ENCODE measurements at places on chromosomes 2 and 18.

DNA sequence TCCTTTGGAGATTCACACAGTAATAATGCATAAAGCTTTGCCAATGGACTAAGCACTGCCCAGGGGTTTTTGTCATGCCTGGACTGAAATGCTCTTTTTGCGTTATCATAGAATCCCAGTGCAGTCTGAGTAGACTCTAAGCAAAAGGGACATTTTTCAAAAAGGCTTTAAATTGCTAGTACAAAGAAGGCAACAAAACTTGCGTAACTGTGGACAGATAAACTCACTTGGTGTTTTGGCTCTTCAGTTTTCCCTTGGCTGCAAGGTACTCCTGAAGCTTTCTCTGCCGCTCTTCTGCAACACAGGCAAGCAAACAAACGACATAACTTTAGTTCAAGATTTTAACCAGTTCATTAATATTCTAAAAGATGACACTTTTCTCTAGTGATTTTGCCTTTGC is 2.1 kb downstream of the CKAP2L start:
- no peak for DNase-seq

DNA sequence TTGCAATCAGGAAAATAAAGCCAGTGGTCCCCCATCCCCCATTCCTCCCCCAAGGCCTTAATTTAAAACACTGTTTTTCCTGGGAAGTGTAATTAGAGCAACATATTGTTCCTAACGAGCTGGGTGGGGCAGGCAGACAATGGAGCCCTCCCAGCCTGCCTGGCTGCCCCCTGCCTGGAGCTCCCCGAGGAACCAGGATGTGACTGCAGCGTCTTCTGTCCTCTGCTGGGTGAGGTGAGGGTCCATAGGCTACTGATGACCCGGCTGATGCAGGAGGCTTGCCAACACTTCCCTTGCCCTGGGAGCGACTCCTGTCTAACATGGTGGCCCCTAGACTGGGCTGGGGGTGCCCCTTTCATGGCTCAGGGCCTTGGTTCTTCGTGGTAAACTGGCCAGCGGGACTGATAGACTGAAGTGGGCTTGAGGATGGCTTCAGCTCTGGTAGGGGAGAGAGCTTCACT is 152.4 kb downstream of the DYSF start:
- no peak for DNase-seq

DNA sequence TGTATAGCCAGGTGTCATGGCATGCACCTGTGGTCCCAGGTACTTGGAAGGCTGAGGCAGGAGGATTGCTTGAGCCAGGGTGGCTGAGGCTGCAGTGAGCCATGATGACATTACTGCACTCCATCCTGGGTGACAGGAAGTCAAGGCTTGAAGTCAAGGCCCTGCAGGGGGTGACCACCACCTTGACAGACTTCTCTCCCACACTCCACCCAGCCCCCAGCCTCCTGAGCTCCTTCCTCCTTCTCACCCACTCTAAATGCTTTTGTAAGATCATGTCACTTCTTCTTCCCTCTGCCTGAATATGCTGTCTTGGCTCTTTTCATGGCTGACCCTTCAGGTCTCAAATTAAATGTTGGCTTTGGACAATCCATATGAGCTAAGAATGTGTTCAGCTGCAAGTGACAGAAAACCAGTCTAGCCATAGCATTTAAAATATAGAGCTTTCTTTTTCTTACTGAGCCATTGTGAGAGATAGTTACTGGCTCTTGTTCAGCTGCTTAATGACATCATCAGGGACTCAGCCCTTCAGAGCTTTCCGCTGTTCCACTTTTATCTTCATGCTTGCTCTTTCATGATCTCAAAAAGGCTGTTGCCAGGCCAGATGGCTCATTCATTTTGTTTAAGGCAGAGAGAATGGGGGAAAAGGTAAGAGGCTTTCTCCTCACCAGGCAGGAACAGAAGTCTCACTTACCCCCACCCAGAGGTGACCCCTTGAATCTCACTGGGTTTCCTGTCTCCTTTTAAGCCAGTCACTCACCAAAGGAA is 36.7 kb upstream of the TTC39C start:
- DNase-seq = no peak

DNA sequence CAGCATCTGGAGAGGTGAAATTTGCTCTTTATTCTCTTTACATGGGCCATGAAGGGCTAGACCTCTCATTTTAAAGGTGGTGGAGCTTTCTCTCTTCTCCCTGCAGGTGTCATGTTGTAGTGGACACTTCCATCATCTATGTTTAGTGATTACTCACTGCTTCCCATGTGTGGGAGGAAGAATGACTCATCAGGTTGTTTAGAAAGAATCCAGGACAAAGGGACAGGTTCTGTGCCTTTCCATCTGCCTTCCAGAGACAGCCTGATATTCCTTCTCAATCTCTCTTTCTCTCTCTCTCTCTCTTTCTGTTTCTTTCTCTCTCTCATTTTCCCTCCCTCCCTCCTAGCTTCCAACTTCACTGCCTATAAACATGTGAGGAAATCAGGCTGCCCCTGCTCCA is 38.7 kb downstream of the SCG2 start:
- DNase-seq = no peak

DNA sequence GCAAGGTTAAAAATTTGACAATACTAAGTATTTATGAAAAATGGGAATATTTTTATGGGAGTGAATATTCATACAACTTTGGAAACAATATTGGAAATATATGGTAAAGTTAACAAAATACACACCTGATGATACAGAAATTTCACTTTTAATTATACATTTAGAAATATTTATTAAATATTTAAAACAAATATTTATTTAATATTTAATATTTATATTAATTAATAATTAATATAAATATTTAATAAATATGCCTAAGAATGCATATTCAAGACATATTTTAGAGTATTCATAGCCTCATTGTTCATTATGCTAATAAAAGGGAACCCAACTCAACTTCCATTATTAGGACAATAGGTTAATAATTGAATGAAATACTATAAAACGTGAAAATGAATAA is 7.0 kb upstream of the DYNAP start:
- DNase-seq = no peak

DNA sequence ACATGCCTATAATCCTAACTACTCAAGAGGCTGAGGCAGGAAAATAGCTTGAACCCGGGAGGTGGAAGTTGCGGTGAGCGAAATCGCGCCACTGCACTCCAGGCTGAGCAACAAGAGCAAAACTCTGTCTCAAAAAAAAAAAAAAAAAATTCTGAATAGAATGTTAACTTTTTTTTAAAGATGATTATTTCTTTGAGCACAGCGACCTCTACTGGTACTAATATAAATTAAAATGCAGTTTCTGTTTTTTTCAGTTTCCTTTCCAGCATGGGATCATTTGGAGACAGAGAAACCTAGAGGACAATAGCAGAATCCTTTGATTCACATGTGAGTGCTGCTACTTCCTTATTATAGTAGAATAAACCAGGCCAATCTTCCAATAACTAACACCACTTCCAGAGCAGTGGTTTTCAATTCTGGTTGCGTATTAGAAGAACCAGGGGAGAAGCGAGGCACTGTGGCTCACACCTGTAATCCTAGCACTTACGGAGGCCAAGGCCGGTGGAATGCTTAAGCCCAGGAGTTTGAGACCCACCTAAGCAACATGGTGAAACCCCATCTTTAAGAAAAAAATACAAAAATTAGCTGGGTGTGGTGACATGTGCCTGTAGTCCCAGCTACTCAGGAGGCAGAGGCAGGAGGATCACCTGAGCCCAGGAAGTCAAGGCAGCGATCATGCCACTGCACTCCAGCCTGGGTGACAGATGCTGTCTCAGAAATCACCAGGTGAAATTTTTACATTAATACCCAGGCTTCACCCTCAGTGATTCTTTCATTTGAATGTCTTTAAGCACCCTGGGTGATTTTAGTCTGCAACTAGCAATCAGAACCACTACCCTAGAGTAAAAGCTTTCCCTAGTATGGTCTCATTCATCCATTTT is 10.1 kb downstream of the SRSF7 start:
- DNase-seq = no peak

DNA sequence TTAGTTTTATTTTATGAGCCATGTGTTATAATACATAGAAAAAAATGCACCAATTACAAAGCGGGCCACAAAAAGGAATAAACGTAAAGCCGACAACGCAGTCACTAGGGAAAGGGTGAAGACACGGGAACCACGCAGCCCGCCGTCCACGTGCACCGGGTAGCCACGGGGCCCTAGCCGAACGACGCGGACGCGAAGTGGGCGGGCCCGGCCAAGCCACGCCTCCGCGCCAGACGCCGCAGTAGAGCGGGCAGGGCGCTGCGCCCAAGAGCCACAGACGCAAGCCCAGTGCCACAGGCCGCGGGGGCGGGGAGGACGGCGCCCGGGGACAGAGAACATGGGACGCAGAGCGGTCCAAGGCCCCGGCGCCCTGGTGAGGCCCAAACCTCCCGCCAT is at the start of gene DUSP28:
TSS of gene DUSP28 (plus strand) at position 274 of the 396 bp plus-strand sequence. CDS start 328 bp downstream, outside the sequence.
- peak; percentile 73 for DNase-seq

GRCh38 chr2:200778038-200778437 is 33.7 kb upstream of the BZW1 start:
- DNase-seq = no peak

DNA sequence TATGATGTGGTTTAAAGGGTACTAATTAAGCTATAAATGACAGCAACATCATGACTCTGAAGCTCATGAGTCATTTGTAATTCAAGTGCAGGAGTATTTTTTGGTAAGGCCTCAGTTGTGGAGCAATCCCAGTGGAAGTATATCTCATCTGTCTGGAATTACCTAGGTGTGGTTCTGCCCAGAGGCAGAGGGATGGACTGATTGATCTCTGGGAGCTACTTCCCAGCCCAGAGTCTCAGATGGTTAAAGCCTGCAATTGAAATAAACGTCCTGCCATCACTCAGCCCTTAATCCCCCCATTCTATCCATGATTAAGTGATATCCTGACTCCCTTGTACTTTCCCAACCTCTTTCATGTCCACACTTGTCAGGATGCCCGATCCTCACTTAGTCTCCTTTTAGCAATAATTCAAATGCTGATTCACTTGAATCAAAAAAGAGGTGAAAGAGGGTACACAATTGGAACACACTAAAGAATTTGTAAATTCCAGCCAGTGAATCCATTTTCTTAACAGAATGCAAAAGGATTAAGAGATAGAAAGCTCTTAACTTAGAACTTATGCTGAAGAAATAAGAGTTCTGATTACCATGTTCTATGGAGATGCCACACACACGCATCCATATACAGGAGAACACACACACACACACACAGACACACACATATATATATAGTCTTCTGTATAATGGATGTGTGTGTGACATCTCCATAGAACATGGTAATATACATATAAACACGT is 664.4 kb downstream of the NYAP2 start:
- DNase-seq = no peak

DNA sequence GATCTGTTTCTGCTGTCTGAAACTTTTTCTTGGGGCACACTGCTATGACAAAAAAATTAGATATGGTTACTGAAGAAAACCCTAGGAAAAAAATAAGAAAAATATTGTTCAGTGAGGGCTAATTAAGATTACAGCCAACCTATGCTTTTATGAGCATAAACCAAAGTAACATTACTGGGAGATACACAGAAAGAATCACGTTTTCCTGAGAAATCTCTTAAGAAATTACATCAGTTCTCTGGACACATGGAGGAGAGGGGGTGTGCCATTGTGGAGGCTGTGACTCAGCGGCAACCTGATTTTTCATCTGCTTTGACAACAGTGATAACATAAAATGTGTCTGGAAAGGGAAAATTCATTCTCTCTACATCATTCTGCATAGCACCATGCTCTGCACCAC is 13.4 kb upstream of the NMI start:
- DNase-seq = no peak

GRCh38 chr2:73092146-73092783 is 20.5 kb downstream of the RAB11FIP5 start:
- DNase-seq = no peak

GRCh38 chr2:127675331-127676261 is at the start of gene LIMS2:
TSS of gene LIMS2 (minus strand) at chr2:127675530. CDS start at chr2:127675024, 506 bp downstream.
- no peak for DNase-seq

GRCh38 chr2:239212929-239213642 is 187.7 kb downstream of the HDAC4 start:
- no peak for DNase-seq

GRCh38 chr2:99688699-99689098 is 198.9 kb upstream of the REV1 start:
- no peak for DNase-seq

GRCh38 chr2:216557820-216558219 is 59.2 kb downstream of the RPL37A start:
- no peak for DNase-seq

DNA sequence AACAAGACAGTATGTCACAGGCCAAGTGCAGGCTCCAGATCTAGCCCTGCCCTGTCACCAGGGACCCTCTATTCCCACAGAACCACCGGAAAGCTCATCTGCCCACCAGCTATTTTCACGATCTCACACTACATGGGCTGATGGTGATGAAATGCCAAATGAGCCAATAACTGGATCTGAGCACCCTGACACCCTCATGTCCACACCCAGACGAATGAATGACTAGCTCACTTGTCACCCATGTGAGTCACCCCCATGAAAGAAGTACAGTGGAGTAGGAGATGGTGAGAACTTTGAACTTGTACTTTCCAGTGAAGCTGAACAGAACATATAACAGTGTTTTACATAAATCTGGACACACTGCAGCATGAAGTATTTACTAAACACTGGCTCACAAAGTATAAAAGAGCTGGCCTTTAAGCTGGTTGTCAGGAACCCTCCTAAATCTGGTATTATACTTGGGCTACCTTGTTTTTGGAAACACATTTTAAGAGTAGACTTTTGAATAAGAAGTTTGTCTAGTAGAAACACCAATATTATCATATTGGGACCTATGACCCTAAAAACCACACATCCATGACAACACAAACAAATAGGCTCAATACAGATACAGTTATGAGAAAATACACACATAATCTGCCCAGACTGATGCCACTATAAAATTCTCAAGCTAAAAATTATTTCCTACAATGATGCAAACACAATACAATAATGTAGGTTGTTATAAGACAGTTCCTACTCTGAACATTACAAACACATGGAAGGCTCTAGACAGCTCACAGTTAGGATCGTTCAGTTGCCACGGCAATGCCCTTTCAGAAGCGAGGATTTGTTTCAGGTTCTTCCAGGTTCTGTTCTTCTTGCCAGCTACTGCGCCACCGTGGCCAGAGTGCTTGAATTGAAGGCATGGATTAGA is 19.0 kb downstream of the INO80C start:
- no peak for DNase-seq

Measured in stimulated activated CD8-positive, alpha-beta memory T cell treated with anti-CD3 and anti-CD28 coated beads, Interleukin-4, amount 100 ng/mL, for 4 hours (primary cell).